ENCODE measurements at places on chromosomes 11 and 22.

DNA sequence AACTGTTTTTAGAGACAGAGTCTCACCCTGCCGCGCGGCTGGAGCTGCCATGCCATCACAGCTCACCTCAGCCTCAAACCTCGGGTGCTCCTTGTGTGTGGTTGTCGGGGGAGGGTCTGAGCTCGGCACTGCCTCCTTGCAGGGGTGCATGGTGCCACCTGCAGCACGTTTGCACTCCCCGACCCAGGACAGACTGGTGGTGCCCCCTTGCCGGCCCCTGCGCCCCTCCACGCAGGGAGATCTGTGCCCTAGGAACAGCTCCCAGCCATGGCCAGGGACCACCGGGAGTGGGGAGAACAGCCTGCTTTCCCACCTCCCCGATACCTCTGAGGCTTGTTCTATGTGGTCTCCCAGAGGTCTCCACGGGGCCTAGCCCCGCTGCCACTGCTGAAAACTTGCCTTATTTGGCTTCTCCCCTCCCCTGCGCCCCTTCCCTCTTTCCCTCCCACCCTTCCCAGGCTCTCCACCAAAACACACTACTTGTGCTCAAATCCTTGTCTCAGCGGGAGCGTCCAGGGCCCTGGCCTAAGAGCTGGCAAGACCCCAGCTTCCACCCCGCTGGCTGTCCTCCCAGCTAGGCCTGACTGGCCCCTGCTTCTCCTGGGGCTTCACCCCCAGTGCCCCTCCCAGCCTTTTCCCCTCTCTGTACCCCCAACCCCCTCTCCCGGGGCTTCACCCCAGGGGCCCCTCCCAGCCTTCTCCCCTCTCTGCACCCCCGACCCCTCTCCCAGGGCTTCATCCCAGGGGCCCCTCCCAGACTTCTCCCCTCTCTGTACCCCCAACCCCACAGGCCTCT lies 13.4 kb upstream of the TPCN2 start:
- DNase-seq: no peak

DNA sequence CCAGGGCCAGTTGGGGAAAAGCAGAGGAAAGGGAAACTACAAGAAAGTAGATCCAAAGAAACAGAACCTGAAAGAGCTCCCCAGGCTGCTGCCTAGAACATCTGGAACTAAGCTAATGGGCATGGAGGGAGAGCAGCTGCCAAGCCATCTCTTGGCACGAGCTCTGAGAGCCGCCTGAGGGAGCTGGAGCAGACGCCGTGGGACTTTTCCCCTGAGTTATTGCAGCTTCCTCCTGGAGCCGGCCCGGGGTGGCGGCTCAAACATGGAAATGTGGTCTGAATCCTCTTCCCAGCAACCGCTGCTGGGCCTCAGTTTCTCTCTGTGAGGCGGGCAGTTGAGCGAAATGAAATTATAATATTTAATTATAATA lies 41.8 kb downstream of the LIF start:
- DNase-seq: no peak

DNA sequence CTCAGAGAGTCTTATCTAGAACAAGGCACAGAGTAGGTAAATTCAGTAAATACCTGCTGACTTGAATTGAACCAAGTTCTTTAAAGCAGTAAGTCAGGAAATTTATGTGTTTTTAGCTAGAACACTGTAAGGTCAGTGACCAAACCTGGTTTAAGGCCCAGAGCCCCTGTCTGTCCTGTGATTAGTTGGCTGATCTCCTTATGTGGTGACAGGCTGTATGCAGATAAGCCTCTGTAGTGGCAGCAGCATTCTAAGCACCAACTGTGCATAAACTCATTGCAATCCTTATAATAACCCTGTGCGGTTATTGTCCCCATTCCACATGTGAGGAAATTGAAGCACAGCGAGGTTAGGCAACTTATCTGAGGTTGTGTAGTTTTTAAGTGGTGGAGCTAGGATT lies 40.5 kb downstream of the FBXO7 start:
- DNase-seq: no peak

DNA sequence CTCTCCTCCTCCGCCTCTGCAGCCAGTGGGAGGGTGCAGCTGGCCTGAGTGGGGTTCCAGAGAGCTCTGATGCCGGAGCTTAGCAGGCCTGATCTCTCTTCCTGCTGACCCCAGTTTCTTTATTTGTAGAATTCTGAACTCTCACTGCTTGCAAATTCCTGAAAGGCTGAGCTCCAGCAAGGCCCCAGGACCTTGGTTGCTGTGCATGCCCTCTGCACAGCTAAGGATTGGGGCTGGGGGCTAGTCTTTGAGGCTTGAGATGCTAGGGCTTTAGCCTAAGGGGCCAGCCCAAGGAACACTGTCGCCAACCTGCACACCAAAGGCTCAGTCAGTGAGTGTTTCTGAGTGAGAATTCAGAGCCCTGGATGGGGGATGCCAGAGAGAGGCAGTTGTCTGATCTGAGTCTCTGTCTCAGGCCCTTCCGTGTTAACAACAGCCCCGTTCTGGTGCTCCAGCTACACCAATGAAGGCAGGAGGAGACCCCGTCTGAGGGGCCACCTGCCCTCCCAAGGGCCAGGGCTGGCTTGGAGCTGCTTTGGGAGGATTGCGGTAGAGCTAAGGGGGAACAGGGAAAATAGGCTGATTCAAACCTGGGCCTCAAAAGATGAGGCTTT lies 106.0 kb upstream of the LMO1 start:
- DNase-seq: no peak

GRCh38 chr22:37985050-37985585 lies 763 bp upstream of the SOX10 start:
- no peak for DNase-seq

DNA sequence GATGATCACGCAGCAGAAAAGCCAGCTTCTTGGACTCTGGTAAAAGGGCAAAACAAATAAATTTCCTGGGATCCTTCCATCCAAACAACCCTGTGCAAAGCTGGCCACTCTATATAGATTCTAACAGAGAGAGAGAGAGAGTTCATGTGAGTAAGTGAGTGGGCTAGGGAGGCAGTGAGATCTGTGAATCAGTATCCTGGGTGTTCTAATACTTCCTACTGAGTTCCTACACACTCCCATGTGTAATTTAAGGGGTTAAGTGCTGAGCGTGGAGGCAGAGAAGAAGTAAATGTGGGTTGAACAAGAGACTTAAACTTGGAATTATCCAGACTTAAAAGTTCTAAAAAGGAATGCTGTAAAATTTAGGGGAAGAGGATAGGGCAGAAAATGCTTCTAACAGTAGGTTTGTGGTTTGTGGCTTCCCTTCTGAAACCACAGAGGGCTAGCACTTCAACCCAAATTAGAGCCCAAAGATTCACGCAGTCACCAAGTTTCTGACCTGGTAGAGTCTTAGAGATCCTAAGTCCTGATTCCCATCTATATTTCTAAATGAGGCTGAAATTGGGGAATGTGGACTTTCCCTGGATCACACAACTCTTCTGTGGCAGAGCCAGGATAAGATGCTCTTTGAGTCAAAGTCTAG lies 413.9 kb downstream of the TENM4 start:
- DNase-seq: no peak

DNA sequence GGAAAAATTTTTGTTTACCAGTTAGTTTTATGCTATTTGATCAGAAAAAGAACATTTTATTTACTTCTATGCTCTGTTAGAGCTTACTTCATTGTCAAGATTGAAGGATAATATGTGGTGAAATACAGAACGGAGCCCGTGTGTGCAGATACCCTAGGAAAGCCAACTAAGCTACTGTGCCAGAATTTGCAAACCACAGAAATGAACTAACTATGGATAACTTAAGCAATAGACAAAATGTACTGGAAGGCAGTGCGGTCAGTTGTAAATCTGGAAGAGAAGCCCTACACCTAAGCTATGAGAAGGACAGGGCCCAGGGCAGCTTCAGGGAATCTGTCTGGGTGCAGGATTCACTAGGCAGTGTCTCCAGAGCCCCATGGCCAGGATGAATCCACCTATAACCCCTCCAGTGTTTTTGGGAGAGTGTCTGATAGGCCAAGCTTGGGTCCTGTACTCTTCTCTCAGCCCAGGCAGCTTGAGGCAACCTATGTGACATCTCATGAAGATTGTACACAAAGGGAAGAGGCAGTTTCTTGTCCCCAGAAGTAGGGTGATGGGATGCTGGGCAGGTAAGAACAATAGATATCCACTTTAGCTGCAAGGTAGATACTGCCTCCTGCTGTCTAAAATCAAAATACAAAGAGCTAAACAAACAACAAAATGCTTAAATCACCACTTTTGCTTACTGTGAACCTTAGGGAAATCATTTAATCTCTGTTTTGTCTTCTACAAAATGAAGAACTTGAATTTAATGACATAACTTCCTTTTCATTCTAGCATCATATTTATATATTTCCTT lies 12.1 kb downstream of the MMP7 start:
- DNase-seq: no peak

GRCh38 chr11:2537010-2537705 lies 92.3 kb downstream of the KCNQ1 start:
- DNase-seq: no peak

DNA sequence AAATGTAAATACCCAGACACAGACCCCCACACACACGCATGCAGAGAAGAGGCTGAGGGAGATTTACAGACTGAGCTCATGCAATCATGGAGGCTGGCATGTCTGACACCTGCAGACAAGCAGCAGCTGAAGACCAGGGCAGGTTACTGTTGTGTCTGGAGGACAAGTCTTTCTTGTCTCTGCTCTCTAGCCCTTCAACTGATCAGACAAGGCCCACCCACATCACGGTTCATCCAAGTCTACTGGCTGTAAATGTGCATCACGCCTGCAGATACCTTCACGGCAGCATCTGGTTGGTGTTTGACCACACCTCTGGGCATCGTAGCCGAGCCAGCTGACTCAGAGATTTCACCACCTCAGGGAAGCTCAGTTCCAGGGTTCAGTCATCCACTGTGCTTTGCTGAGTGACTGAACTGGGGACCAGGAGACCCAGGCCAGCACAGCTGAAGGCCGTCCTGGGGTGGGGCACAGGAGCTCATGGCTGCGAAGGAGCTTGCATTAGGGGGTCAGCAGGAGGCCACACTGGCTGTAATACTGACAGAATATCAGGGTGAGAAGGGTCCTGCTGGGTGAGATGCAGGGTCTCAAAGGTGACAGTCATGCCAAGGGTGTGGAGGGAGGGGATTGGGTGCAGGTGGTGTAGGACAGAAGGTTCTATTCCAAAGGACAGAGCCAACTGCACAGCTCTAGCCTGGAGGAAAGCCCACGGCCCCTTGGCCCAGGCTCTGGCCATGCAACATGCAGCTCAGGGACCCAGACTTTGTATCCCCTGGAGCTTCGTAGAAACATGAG lies 304.9 kb downstream of the BRD1 start:
- DNase-seq: no peak

- DNase-seq: no peak
Measured at GRCh38 chr11:33620423-33621171, 80.0 kb downstream of the C11orf91 start.

DNA sequence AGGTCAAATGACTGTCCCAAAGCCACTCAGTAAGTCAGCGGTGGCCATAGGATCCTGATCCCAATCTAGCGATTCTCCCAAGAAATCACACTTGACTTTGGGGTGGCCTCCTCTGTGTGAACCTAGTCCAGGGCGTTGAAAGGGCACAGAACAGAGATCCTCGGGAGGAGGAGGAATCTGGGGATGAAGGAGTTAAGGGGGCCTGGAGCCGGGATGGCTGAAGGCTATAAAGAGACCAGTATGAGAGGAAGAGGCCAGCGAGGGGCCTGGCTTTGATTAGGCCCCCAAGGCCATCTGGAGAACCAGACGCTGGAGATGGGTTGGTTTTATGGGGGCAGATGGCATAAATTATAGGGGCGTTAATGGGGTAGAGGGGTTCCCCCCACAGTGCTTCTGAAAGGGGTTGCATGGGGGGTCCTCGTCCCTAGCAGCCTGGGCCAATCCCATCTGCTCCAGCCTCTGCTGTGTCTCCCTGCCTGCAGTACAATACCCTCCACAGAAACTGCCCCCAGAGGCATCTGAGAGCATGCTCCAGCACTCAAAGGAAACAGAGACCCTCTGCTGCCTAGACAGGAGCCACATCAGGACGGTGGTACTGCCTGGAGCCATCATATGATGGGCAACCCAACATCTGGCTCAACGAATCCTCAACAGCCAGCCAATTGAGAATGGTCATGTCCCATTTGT lies 35.2 kb upstream of the TRIM29 start:
- DNase-seq: no peak

- no peak for DNase-seq
Measured at GRCh38 chr22:45775062-45775461, 103.4 kb downstream of the ATXN10 start.

- DNase-seq: no peak
Measured at GRCh38 chr11:2380807-2381350, 3.8 kb downstream of the CD81 start.

GRCh38 chr11:11992257-11993212 lies 15.9 kb downstream of the DKK3 start:
- DNase-seq: no peak

- DNase-seq: no peak
Measured at GRCh38 chr11:2890466-2891294, 5.1 kb upstream of the CDKN1C start.

GRCh38 chr11:72951888-72952287 lies 137.7 kb downstream of the ATG16L2 start:
- no peak for DNase-seq

DNA sequence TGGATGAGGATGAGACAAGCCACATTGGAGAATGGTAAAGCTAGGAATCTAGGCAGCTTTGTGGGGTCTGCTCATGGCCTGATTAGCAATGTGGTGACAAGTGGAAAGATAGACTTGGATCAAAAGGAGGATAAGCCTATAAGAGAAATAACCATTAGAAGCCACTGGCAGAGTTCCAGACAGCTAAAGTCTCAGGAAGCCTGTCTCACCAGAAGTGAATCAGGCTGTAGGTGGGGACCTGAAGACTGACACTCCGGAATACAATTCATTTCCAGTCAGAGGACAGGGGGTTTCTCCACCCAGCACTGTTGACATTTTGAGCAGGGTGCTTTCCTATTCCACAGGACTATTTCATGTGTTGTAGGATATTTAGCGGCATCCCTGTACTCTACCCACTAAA lies 129.7 kb downstream of the ARHGAP42 start:
- no peak for DNase-seq

GRCh38 chr22:29733362-29734201 lies 13.8 kb downstream of the CABP7 start:
- no peak for DNase-seq

GRCh38 chr22:27347951-27348350 lies 453.6 kb downstream of the MN1 start:
- no peak for DNase-seq

DNA sequence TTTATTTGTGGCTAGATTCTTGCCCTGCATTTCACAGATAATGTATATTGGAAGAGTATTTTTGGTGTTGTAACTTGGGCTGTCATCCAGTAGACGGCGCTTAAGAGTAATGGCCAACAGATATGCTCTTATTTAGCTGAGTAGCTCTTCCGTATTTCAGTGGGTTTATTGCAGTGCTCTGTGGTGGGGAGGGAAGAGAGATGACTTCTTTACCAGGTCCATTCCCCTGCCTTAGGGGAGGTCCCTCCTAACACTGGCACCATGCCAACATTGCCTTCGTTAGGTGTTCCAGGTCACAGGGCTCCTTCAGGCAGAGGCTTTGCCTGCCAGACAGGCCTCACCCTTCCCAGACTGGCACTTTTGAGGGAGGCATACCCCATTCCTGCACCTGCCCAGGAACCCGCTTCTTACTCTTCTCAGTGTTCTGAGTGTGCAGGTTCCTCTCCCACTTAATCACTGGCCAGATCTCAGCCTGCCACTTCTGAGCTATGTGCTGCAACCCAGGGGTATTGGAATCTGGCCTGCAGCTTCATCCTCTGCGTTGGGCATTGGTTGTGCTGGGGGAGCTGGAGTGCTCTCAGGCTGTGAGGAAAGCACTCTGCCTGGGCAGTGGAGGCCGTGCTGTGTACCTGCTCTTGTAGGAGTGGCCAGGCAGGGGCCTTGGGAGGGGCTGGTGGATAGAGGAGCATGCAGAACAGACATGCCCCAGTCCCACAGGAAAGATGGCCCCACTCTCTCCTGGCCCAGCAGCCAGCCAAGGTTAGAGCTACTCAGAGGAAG lies 29.4 kb upstream of the SLN start:
- DNase-seq: no peak

All from CD4-positive, alpha-beta T cell treated with Interleukin-2 at 100 ng/mL for 4 hours (primary cell).